Stimulated activated CD8-positive, alpha-beta memory T cell treated with anti-CD3 and anti-CD28 coated beads, Interleukin-15, amount 100 ng/mL, for 48 hours (primary cell): ENCODE measurements at places on chromosomes 6 and 20.

GRCh38 chr6:97705568-97705967 is 422.6 kb upstream of the MMS22L start:
- no peak for DNase-seq

DNA sequence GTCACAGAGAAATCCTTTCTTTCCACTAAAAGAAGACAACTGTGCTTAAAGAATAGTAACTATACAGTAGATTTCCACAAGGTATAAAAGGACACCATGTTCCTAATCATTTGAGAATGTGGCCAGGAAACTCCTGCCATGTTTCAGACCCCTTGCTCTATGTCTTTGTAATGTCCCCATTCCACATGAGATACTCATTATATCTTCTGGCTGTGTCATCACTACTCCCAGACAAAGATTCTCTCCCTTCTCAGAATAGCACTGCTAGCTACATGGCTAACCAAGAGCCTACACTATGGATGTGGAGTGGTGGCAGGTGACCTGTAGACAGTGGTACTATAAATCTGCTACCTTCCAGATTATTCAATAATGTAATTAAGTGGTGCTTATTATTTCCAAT is 218.1 kb upstream of the MCHR2 start:
- DNase-seq = no peak

DNA sequence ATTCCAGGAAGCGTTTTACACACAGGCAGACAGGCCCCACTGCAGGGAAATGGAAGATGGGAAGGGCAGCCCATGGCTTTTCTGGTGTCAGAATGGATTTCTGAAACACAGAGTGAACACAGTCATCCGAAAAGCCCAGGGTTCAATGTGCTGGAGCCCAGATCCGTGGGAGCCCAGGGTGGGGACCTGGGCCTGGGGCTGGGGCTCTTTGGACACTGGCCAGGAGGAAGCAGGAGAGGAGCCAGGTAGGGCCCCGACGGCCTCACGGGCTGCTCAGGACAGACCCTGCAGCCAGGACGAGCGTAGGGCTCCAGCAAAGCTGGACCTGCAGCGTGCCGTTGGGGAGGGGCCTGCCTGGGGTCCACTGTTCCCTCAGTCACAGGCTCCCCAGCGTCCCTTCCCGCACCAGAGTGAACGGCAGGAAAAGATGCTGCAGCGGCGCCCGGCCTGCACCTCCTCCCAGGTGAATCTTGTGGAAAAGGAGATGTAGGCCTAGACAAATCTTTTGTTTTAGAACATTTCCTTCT is 24.3 kb upstream of the LSM14B start:
- DNase-seq = no peak

GRCh38 chr20:24473435-24474223 is 4.2 kb downstream of the SYNDIG1 start:
- no peak for DNase-seq

- DNase-seq = no peak
Measured at GRCh38 chr6:127119102-127120022, 891 bp downstream of the RSPO3 start.

- DNase-seq = peak; percentile 66
Measured at GRCh38 chr6:44151348-44152108, 7.1 kb upstream of the CAPN11 start.

DNA sequence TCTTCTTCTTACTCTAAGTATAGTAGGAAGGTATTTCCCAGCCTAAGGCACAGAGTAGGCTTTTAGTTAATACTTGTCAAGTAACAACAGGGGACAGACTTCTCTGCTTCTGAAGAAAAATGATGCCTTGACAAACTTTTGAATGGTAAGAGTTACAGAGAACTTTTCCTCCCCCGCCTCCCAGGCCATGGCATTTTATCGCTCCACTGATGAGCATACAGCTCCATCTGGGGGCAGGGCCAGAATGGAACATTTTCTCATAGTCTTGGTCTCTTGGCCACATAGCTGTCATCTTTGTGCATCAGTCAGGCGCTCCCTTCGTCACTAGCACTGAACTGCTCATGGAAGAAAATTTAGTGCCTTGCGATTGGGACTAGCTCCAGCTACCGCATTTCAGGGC is 1066.8 kb upstream of the CITED2 start:
- DNase-seq = no peak
